ENCODE measurements at places on chromosomes 2 and 18.
A peak's percentile ranks its signal among the peaks of the same experiment; 100 is the strongest.

- no peak for DNase-seq
Measured at GRCh38 chr2:206526416-206526815, 83.1 kb downstream of the ADAM23 start.

DNA sequence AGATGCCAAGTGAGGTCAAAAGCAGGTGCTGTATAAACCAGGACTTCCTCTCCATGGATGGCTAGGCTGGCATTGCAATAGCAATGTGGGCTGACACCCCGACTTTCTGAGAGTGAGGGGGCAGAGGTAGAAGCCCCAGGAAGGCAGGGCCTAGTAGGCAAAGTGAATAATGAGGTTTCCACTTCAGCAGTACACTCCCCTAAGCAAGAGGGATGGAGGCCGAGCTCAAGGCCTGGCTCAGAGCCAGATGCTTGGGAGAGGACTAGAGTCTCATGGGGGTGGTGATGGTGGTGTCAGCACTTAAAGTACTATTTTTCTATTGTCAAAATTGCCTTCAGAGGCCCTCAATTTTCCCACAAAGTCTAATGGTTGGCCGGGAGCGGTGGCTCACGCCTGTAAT, 41.6 kb upstream of the HK2 start:
- DNase-seq = no peak

GRCh38 chr2:71833855-71834560, 313.7 kb downstream of the CYP26B1 start:
- no peak for DNase-seq

DNA sequence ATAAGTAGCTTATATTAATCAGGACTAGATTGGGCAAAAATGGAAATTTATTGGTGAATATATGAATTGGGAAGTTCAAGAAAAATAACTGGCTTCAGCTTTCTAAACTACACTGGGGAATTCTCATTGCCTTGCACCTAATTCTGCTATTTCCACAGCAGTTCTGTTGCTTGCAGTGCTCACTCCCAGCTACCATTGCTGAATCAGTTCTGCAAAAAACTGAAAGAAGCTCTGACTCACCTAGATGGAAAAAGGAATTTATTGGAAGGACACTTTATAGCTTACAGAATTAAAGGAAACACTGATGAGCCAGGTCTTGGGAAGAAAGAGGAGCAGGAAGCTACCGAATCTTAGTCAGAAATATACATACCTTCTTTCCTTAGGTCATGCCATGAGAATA, 60.3 kb upstream of the ACVR1 start:
- DNase-seq = no peak

- DNase-seq = no peak
Measured at GRCh38 chr2:119249855-119250717, 26.5 kb downstream of the STEAP3 start.

- no peak for DNase-seq
Measured at GRCh38 chr2:949384-950079, 1.1 kb upstream of the SNTG2 start.

- no peak for DNase-seq
Measured at GRCh38 chr2:176385838-176386237, 116.6 kb downstream of the MTX2 start.

GRCh38 chr2:84970210-84970867, 622 bp upstream of the KCMF1 start:
- DNase-seq = peak; percentile 46
